ENCODE measurements at places on chromosomes 1 and 21. TPM values are rescaled to one million over a fixed set of nuclear protein-coding genes. Genes with fewer than 3 reads are reported as not detected.

GRCh38 chr1:17273096-17273495, 24.2 kb downstream of the PADI3 start:
- H3K27ac ChIP-seq: no peak overlapping the region
- H3K27me3 ChIP-seq: no peaks in the 10 kb centered on the region
- no peak for DNase-seq
- no peaks in the 10 kb centered on the region for H3K4me1 ChIP-seq

DNA sequence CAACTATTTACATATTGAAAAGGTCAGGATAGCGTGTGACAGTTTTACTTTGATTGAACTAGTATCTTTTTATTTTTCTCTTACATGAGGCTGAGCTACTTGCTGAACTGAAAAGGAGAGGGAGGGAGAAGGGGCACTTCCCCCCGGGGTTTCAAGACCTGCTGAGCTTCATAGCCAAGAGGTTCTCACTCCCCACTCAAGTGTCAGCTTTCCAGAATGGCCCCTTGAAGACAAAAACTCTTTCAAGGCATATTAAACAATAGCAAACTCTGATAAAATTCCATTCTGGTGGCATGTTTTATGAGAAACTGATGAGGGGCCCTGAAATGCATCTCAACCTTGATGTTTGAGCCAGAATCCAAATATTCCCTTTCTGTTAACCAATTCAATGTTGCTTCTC, 143.0 kb downstream of the KAZN start:
- H3K4me1 ChIP-seq: no peaks in the 10 kb centered on the region
- H3K27ac ChIP-seq: no peak overlapping the region
- peaks cover 18% of the 10 kb centered on the region for H3K27me3 ChIP-seq
- H3K4me3 ChIP-seq: no peak overlapping the region

- H3K4me1 ChIP-seq: no peaks in the 10 kb centered on the region
- H3K36me3 ChIP-seq: no peaks in the 10 kb centered on the region
- no peaks in the 10 kb centered on the region for H3K27me3 ChIP-seq
- no peak overlapping the region for H3K4me3 ChIP-seq
- H3K27ac ChIP-seq: no peak overlapping the region
These were observed 267.6 kb downstream of the GPATCH2 start for GRCh38 chr1:217363319-217363718.

DNA sequence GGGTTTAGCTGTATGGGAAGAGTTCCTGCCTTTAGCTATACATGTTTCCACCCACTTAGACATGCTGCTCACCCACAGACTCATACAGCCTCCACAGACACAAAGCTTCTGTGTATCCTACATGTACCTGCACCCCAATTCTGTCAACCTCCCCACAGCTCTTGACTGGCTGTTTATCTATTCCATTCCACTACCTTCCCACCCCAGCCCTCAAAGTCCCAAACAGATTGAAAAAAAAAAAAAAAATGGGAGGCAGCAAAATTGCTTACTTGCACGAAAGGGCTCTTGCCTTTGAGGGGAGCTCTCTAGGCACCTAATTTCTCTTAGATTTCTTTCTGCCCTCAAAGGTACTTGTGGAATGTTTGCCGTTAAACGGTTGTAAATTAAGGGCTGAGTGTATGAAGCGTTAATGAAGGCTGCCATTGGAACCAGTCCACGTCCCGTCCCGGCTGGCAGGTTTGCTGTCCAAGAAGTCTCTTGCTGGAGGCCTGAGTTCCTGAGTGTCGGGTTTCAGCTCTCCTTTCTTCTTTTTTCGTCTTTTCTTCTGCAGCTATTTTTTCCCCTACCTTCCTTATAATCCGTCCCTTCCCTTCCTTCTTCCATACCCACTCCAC, 43.6 kb downstream of the PBX1 start:
- no peaks in the 10 kb centered on the region for H3K36me3 ChIP-seq
- H3K27ac ChIP-seq: no peak overlapping the region
- no peak for DNase-seq
- no peaks in the 10 kb centered on the region for H3K4me1 ChIP-seq
- no peaks in the 10 kb centered on the region for H3K27me3 ChIP-seq

- H3K27me3 ChIP-seq: peaks cover 10% of the 10 kb centered on the region
- H3K27ac ChIP-seq: no peak overlapping the region
- no peak for DNase-seq
- no peaks in the 10 kb centered on the region for H3K4me1 ChIP-seq
These were observed 78.5 kb downstream of the PLXNA2 start for GRCh38 chr1:208165659-208166058.

DNA sequence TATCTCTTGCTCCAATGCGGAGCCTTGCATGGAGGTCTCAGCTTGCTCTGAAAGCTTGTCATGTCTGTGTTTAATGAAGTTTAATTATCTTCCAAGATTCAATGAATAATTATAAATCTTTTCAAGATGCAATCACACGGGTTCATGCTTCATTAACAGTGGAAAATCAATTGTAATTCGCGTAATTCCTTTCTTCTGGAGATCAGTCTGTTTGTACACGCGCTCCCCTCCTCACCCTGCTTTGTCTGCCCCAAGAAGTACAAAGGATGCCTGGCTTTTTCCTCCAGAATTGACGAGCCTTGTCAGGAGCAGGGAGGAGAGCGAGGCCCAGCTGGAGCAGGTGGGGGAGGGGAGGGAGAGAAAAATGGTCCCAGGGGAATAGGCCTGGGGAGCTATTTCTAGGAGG, 65.0 kb upstream of the DISP3 start:
- H3K4me3 ChIP-seq: no peak overlapping the region
- no peaks in the 10 kb centered on the region for H3K27me3 ChIP-seq
- peaks cover 3% of the 10 kb centered on the region for H3K4me1 ChIP-seq
- no peaks in the 10 kb centered on the region for H3K36me3 ChIP-seq
- DNase-seq: no peak

The BSND gene
- total RNA-seq: not detected

The MTARC2 gene
- total RNA-seq: not detected

The CACNA1S gene
- total RNA-seq: not detected

The YIPF1 gene
- total RNA-seq: 5.5 TPM

The SPRR5 gene
- not detected for total RNA-seq

Data from CD4-positive, alpha-beta T cell (primary cell).